ENCODE measurements at places on chromosomes 12 and 14.

GRCh38 chr12:29152223-29152868, 3.3 kb downstream of the FAR2 start:
- DNase-seq: no peak
- H3K4me3 ChIP-seq: no peak overlapping the region
- no peak overlapping the region for H3K27ac ChIP-seq
- peaks cover 38% of the 10 kb centered on the region for H3K4me1 ChIP-seq
- H3K36me3 ChIP-seq: no peaks in the 10 kb centered on the region

GRCh38 chr14:79242666-79243065, 968.6 kb downstream of the DIO2 start:
- no peaks in the 10 kb centered on the region for H3K27me3 ChIP-seq
- no peaks in the 10 kb centered on the region for H3K4me1 ChIP-seq

GRCh38 chr12:33724867-33725266, 285.2 kb upstream of the SYT10 start:
- no peaks in the 10 kb centered on the region for H3K36me3 ChIP-seq
- no peak overlapping the region for H3K27ac ChIP-seq
- no peaks in the 10 kb centered on the region for H3K4me1 ChIP-seq
- DNase-seq: no peak

DNA sequence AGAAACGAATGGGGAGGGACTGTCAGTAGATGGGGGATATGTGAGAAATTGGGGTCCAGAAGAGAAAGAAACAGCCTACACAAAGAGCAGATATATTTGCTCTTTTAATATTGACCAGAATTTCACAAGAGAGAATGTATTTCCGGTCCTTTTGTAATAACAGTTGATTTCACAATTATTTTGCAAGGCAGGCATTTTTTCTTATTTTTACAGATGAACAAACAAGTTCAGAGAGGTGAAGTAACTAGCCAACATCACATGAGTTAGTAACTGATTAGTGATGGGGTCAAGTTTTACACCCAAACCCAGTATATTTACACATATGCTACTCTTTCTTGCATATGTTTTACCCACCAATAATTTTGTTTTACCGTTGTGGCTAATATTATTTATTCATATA, 188.2 kb downstream of the NAV3 start:
- no peak overlapping the region for H3K4me3 ChIP-seq
- no peaks in the 10 kb centered on the region for H3K4me1 ChIP-seq
- no peaks in the 10 kb centered on the region for H3K27me3 ChIP-seq
- H3K27ac ChIP-seq: no peak overlapping the region
- no peaks in the 10 kb centered on the region for H3K36me3 ChIP-seq

DNA sequence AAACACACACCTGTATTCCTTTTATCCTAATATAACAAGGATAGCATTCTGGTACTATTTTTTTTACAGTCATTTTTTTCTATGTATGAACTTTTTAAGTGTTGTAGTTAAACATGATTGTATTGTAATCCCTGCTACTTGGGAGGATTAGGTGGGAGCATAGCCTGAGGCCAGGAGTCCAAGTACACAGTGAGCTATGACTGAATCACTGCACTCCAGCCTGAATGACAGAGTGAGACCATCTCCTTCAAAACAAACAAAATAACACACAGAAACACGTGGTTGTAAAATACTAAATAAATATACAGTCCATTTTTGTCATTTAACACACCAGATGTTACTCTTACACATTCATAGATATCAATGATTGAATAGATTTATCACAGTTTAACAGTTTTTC, 56.9 kb downstream of the MAP4K5 start:
- no peak overlapping the region for H3K4me3 ChIP-seq
- H3K4me1 ChIP-seq: no peaks in the 10 kb centered on the region
- no peak overlapping the region for H3K27ac ChIP-seq
- H3K36me3 ChIP-seq: peaks cover 58% of the 10 kb centered on the region
- H3K27me3 ChIP-seq: no peaks in the 10 kb centered on the region
- no peak for DNase-seq

GRCh38 chr14:54337314-54337713, 59.5 kb upstream of the CDKN3 start:
- no peaks in the 10 kb centered on the region for H3K27me3 ChIP-seq
- DNase-seq: no peak
- no peak overlapping the region for H3K4me3 ChIP-seq
- H3K4me1 ChIP-seq: no peaks in the 10 kb centered on the region

GRCh38 chr12:88238406-88238805, 96.3 kb downstream of the TMTC3 start:
- H3K4me3 ChIP-seq: no peak overlapping the region
- peaks cover 4% of the 10 kb centered on the region for H3K4me1 ChIP-seq
- no peak overlapping the region for H3K27ac ChIP-seq
- H3K36me3 ChIP-seq: no peaks in the 10 kb centered on the region
- DNase-seq: no peak
- no peaks in the 10 kb centered on the region for H3K27me3 ChIP-seq

- no peaks in the 10 kb centered on the region for H3K4me1 ChIP-seq
- DNase-seq: no peak
- no peaks in the 10 kb centered on the region for H3K36me3 ChIP-seq
- no peak overlapping the region for H3K4me3 ChIP-seq
- H3K27ac ChIP-seq: no peak overlapping the region
Measured at GRCh38 chr14:54094765-54095164, 138.1 kb upstream of the BMP4 start.

GRCh38 chr14:103613517-103613916, 15.5 kb upstream of the KLC1 start:
- no peak for DNase-seq
- no peaks in the 10 kb centered on the region for H3K4me1 ChIP-seq
- H3K36me3 ChIP-seq: no peaks in the 10 kb centered on the region
- no peaks in the 10 kb centered on the region for H3K27me3 ChIP-seq

DNA sequence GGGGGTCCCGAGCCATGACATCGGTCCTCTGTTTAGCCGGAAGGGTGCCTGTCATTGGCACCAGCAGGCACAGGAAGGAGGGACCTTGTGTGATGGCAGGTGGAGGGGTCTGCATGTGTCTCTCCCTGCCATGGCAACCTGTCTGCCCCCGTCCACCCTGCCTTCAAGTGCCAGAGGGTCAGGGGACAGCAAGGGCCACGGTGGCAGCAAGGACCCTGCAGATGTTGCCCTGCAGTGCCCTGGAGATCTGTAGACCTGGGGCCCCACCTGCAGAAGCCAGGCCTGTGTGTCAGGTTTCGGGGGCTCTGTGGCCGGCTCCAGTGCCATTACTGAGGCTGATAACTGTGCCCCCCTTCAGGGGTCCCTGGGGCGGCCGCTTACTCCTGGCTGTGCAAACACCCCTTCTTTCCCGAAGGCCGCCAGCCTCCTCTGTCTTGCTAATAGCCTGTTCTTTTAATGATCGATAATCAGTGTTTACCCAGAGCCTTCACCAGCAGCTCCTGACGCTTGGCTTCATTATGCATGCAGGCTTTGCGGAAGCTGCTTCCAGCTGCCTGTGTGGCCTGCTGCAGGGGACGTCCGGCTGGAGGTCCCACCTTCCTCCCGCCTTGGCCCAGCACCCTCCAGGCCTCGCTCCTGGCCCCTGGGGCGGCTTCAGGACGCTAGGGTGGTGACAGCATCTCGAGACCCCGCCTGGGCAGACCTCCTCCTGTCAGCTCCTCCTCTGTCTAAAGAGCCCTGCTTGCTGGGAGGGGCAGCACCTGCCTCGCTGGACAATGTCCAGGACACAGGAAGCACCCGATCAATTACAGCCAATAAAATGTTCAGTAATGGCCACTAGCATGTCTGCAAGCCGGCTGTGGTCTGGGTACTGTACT, 153.0 kb downstream of the KIF26A start:
- no peak overlapping the region for H3K27ac ChIP-seq
- peak; percentile 50 for DNase-seq
- no peak overlapping the region for H3K4me3 ChIP-seq

GRCh38 chr14:67502867-67503266, 14.3 kb upstream of the TMEM229B start:
- DNase-seq: no peak
- no peak overlapping the region for H3K27ac ChIP-seq
- no peaks in the 10 kb centered on the region for H3K27me3 ChIP-seq
- H3K36me3 ChIP-seq: no peaks in the 10 kb centered on the region
- H3K4me3 ChIP-seq: no peak overlapping the region

GRCh38 chr12:114420944-114421335, 15.0 kb upstream of the TBX5 start:
- H3K4me3 ChIP-seq: no peak overlapping the region
- no peaks in the 10 kb centered on the region for H3K36me3 ChIP-seq
- H3K27ac ChIP-seq: no peak overlapping the region
- peaks cover 39% of the 10 kb centered on the region for H3K27me3 ChIP-seq

DNA sequence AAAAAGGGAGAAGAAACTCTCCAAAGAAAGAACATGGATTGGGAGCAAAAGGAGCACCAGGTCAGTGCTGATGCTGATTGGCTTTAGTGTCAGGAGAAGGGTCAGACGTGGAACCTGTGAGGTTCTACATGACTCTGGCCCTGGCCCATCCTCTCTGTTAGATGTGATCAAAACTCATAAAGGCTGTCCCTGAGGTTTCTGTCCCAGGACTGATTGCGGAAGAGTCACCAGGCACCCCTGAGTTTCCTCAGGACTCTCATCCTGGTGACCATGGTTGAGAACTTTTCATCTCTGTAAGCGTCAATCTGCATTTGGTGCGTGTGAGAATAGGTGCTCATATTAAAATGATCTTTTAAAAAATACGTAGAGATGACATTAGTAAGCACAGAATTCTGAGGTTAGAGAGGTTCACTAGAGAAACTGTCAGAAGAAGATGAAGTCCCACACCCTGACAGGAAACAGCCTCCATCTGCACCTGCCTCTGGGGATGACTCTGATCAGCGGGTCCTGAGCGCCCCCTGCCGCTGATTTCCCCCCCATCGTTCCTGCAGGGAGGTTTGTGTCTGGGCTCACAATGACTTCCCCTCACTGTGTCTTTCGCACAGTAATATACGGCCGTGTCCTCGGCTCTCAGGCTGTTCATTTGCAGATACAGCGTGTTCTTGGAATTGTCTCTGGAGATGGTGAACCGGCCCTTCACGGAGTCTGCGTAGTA, 741.8 kb downstream of the TMEM121 start:
- H3K36me3 ChIP-seq: no peaks in the 10 kb centered on the region
- H3K4me3 ChIP-seq: no peak overlapping the region
- no peak for DNase-seq
- H3K27me3 ChIP-seq: peaks cover 19% of the 10 kb centered on the region
- H3K27ac ChIP-seq: no peak overlapping the region

DNA sequence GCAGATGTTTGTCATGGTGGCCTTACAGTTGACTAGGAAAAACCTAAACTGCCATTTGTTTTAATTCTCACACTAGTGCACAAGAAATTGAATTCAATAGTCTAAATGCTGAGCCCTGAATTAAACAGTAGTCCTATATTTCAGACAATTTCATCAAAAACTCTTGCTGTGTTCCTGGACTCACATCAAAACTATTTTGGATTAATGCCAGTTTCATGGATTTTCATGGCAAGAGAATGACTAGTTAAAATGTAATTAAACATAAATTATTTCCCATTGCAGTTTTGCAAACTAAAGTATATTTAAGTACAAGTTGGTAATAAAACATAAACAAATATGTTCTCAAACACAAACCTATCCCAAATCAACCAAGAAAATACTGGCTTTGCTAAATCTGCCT, 468.0 kb upstream of the PRICKLE1 start:
- H3K27me3 ChIP-seq: no peaks in the 10 kb centered on the region
- H3K4me1 ChIP-seq: no peaks in the 10 kb centered on the region
- no peak for DNase-seq
- H3K36me3 ChIP-seq: no peaks in the 10 kb centered on the region
- H3K4me3 ChIP-seq: no peak overlapping the region

GRCh38 chr12:62744551-62744950, 190.4 kb downstream of the PPM1H start:
- no peak overlapping the region for H3K27ac ChIP-seq
- no peak for DNase-seq
- no peaks in the 10 kb centered on the region for H3K36me3 ChIP-seq
- no peaks in the 10 kb centered on the region for H3K4me1 ChIP-seq
- H3K4me3 ChIP-seq: no peak overlapping the region

DNA sequence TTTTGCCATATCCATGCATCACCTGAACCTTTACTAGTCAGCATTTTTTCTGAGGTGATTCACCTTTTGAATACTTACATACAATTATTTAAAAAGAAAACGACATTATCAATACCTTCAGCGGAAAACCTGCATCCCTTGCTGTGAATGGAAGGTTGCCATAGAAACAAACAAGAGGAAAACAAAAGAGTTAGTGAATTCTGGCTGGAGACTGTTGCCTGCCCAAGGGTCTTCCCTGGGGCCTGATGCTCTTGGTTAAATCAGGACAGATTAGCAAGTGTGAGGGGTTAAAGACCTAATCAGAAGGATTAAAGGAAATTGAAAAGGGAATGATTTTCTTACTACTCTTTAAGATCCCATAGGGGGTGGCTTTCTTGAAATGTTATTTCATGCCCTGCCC, 96.0 kb upstream of the WSCD2 start:
- no peak overlapping the region for H3K27ac ChIP-seq
- peaks cover 3% of the 10 kb centered on the region for H3K27me3 ChIP-seq
- no peaks in the 10 kb centered on the region for H3K36me3 ChIP-seq
- no peak overlapping the region for H3K4me3 ChIP-seq

GRCh38 chr12:121990114-121990647, 31.5 kb upstream of the BCL7A start:
- no peak overlapping the region for H3K27ac ChIP-seq
- H3K4me1 ChIP-seq: peaks cover 4% of the 10 kb centered on the region
- H3K36me3 ChIP-seq: no peaks in the 10 kb centered on the region
- DNase-seq: no peak
- H3K4me3 ChIP-seq: no peak overlapping the region

GRCh38 chr12:26132866-26133265, 8.0 kb upstream of the BHLHE41 start:
- H3K4me3 ChIP-seq: no peak overlapping the region
- H3K4me1 ChIP-seq: peaks cover 14% of the 10 kb centered on the region
- no peak overlapping the region for H3K27ac ChIP-seq

DNA sequence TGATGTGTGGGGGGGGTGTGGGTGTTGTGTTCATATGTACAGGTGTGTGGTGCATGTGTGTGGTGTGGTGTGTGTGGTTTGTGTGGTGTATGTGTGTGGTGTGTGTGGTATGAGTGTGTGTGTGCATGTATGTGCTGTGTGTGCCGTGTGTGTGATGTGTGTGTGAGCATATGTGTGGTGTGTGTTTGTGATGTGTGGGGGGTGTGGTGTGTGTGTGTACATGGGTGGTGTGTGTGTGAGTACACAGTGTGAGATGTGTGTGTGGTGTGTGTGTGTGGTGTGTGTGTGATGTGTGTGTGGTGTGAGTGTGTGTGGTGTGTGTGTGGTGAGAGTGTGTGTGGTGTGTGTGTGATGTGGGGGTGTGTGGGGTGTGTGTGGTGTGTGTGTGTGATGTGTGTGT, 24.5 kb upstream of the CMKLR1 start:
- no peaks in the 10 kb centered on the region for H3K36me3 ChIP-seq
- H3K4me1 ChIP-seq: no peaks in the 10 kb centered on the region
- no peak overlapping the region for H3K4me3 ChIP-seq
- no peak overlapping the region for H3K27ac ChIP-seq
- H3K27me3 ChIP-seq: peaks cover 3% of the 10 kb centered on the region

DNA sequence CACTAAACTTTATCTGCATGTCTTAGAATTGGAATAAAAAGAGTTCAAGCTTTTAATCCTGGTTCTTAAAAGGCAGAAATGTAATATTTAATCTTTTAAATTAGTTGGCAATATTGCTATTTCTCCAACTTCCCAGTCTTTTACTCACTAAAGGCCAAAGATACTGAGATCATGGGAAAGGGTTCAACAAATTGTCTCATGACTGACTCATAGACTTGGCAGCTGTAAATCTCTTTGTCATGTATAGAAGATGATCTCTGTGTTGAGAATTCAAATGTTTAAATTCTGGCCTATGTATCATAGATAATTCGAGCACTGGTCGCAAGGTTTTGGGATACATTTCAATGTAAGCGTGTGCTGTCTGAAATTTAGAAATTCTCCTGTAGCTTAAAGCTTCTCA, 40.1 kb upstream of the STRAP start:
- no peak overlapping the region for H3K27ac ChIP-seq
- H3K4me3 ChIP-seq: no peak overlapping the region
- peaks cover 10% of the 10 kb centered on the region for H3K4me1 ChIP-seq

All from suprapubic skin (tissue), 4 donors.